Endothelial cell of umbilical vein (primary cell): ENCODE measurements at places on chromosomes 3 and 15. TPM values are rescaled to one million over a fixed set of nuclear protein-coding genes. Genes with fewer than 3 reads are reported as not detected.

GRCh38 chr15:70188286-70188685 is 90.6 kb upstream of the TLE3 start:
- no peak overlapping the region for H3K4me3 ChIP-seq
- no peak overlapping the region for H3K27ac ChIP-seq
- no peaks in the 10 kb centered on the region for H3K36me3 ChIP-seq

EXD1 gene
- total RNA-seq = not detected in 2 replicates

SEMA3G gene
- 22.6 and 24.6 TPM in 2 replicates for total RNA-seq

- H3K27me3 ChIP-seq = no peaks in the 10 kb centered on the region
- no peaks in the 10 kb centered on the region for H3K36me3 ChIP-seq
- no peaks in the 10 kb centered on the region for H3K4me1 ChIP-seq
- DNase-seq = no peak
- no peak overlapping the region for H3K4me3 ChIP-seq
- no peak overlapping the region for H3K27ac ChIP-seq
Measured at GRCh38 chr3:21599890-21600289, 151.1 kb downstream of the ZNF385D start.

DNA sequence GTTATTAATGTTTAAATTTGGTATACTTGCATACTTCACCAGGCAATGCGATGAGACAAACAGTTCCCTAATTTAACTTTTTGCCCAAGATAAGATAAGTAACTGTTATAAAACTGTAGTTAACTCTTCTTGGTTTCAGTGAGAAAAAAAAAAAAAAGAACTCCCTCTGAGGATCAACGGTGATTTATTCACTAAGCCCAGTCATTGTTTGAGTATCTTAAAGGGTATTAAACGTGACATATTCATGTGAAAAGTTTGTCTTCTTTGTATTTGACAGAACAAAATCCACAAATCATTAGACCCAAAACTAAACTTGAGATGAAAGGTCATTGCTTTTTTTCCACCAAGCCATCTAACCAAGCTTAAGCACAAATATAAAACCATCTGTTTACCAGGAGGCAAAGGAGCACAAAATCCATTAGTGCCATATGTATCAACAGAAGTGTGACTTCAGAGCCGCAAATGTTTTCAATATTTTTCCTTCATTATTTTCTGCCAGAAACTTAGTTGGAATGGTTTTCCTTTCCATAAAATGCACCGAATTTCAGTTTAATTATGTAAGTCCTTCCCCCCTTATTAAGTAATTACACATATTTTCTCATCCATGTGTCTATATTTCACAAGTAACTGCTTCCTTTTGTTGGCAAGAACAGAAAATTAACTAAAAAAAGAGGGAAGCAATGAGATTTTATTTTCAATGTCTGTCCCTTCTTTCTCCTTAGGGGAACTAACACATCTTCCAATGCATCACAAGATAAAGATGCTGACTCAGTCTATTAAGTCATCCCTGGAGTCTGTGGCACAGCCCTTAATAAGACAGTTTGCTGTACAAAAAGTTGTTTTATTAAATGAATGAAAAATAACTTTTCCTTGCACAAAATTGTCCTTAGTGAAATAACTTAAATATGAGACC is 92.2 kb upstream of the RAP2B start:
- DNase-seq = no peak
- no peaks in the 10 kb centered on the region for H3K36me3 ChIP-seq
- H3K27ac ChIP-seq = no peak overlapping the region
- no peaks in the 10 kb centered on the region for H3K4me1 ChIP-seq
- no peaks in the 10 kb centered on the region for H3K27me3 ChIP-seq
- no peak overlapping the region for H3K4me3 ChIP-seq

SLC12A1 gene
- not detected in 2 replicates for total RNA-seq

GRCh38 chr3:197561926-197562325 is 6.2 kb upstream of the BDH1 start:
- H3K36me3 ChIP-seq = no peaks in the 10 kb centered on the region
- H3K27ac ChIP-seq = no peak overlapping the region
- no peaks in the 10 kb centered on the region for H3K4me1 ChIP-seq
- no peak for DNase-seq

GRCh38 chr3:155130001-155130400 is 49.9 kb downstream of the MME start:
- no peak overlapping the region for H3K4me3 ChIP-seq
- DNase-seq = no peak
- no peak overlapping the region for H3K27ac ChIP-seq
- no peaks in the 10 kb centered on the region for H3K27me3 ChIP-seq

TNNC1 gene
- total RNA-seq = not detected in 2 replicates

MUC13 gene
- not detected in 2 replicates for total RNA-seq
